Neural crest cell (in vitro differentiated cells): ENCODE measurements at places on chromosomes 3 and 15.

GRCh38 chr15:60399931-60400330 is 2.1 kb upstream of the ANXA2 start:
- peak overlapping the region; percentile 84 for H3K4me3 ChIP-seq
- no peaks in the 10 kb centered on the region for H3K36me3 ChIP-seq
- peaks cover 60% of the 10 kb centered on the region for H3K4me1 ChIP-seq
- H3K27me3 ChIP-seq: peaks cover 31% of the 10 kb centered on the region
- no peak overlapping the region for H3K27ac ChIP-seq
- DNase-seq: no peak

GRCh38 chr3:5343459-5343858 is 156.0 kb downstream of the EDEM1 start:
- H3K36me3 ChIP-seq: no peaks in the 10 kb centered on the region
- DNase-seq: no peak
- no peak overlapping the region for H3K27ac ChIP-seq
- no peaks in the 10 kb centered on the region for H3K4me1 ChIP-seq

DNA sequence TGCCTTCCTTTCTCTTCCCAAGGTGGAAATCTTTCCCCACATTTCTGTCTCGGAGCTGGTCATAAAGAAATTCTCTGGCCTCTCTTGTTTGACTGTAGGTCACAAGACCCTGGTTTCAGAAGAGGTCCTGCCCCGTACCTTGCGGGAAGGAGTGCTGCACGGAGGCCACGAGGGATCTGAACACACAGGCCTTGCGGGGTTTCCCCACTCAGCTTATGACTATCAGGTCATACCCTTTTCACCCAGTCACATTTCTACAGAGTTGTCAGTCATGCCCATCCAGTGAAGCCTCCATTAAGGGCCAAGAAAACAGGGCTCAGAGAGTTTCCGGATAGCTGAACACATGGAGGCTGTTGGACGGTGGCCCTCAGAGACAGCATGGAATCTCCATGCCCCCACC is 54.7 kb upstream of the ATP13A3 start:
- no peak overlapping the region for H3K4me3 ChIP-seq
- no peaks in the 10 kb centered on the region for H3K4me1 ChIP-seq
- DNase-seq: no peak
- no peak overlapping the region for H3K27ac ChIP-seq
- H3K36me3 ChIP-seq: no peaks in the 10 kb centered on the region
- H3K27me3 ChIP-seq: no peaks in the 10 kb centered on the region

DNA sequence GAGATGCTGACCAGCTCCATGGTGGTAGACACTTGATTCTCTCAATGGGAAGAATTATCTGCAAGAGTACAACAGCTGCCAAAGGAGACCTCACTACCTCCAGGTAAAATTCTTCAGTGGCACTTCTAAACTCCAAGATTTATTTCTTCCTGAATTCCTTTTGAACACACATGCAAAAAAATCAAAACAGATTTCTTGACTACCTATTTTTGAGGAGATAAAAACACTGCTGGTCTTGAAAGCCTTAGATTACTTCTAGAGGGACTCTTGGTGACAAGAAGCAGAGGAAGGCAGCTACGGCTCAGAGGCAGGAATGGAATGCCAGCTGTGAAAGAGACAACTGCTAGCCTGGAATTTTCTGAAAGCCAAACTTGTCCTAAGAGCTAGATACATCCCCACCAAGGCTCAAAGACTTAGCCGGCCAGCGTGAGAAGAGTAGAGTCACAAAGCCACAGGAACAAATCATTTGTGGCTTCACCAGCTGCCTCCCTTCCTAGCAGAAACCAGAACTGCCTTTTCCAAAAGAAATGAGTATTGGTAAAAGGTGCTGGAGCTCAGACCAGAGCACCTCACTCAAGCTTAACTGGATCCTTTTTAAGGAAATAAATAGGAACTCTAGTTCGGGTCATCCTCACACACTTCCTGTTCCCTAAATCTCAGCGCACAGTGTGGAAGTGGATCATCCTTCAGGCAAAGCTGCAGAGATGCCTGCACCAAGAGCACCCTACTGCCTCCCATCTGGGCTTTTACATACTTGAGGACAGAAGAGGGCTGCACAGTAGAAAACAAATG is 32.6 kb downstream of the CLK3 start:
- no peak for DNase-seq
- H3K27me3 ChIP-seq: no peaks in the 10 kb centered on the region
- peaks cover 18% of the 10 kb centered on the region for H3K4me1 ChIP-seq
- H3K36me3 ChIP-seq: peaks cover 8% of the 10 kb centered on the region
- no peak overlapping the region for H3K4me3 ChIP-seq

DNA sequence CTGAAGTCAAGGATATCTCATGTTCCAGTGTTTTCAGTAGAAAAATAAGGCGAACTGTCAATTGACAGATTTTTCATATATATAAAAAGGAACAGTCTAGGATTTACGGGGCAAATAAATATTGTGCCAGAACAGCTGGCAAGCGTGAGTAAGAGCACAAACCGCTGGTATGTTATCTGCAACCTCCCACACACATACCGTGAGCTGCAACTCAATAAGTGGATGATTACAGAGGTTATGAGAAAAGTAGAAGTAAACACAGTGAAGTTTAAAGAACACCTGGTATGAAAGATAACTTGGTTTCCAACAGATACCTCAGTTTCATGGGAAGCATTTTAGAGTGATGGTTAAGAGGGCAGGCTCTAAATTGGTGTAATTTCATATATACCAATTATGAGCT is 733.4 kb downstream of the TUSC7 start:
- no peaks in the 10 kb centered on the region for H3K36me3 ChIP-seq
- no peak overlapping the region for H3K4me3 ChIP-seq
- no peaks in the 10 kb centered on the region for H3K4me1 ChIP-seq
- no peak overlapping the region for H3K27ac ChIP-seq
- no peaks in the 10 kb centered on the region for H3K27me3 ChIP-seq

GRCh38 chr15:57418635-57419034 is 42.3 kb downstream of the CGNL1 start:
- no peak overlapping the region for H3K4me3 ChIP-seq
- no peaks in the 10 kb centered on the region for H3K36me3 ChIP-seq
- DNase-seq: no peak
- H3K27ac ChIP-seq: no peak overlapping the region
- H3K4me1 ChIP-seq: peaks cover 15% of the 10 kb centered on the region

GRCh38 chr15:94414916-94415315 is 183.6 kb downstream of the MCTP2 start:
- no peak overlapping the region for H3K4me3 ChIP-seq
- H3K36me3 ChIP-seq: no peaks in the 10 kb centered on the region
- peaks cover 35% of the 10 kb centered on the region for H3K4me1 ChIP-seq

- H3K36me3 ChIP-seq: peaks cover 17% of the 10 kb centered on the region
- no peak overlapping the region for H3K4me3 ChIP-seq
- H3K27me3 ChIP-seq: no peaks in the 10 kb centered on the region
- DNase-seq: no peak
These were observed 39.6 kb downstream of the TMOD3 start for GRCh38 chr15:51869060-51869421.

GRCh38 chr3:76171647-76172046 is 386.3 kb upstream of the ZNF717 start:
- no peak overlapping the region for H3K27ac ChIP-seq
- no peaks in the 10 kb centered on the region for H3K27me3 ChIP-seq
- no peaks in the 10 kb centered on the region for H3K4me1 ChIP-seq
- H3K4me3 ChIP-seq: no peak overlapping the region
- DNase-seq: no peak

DNA sequence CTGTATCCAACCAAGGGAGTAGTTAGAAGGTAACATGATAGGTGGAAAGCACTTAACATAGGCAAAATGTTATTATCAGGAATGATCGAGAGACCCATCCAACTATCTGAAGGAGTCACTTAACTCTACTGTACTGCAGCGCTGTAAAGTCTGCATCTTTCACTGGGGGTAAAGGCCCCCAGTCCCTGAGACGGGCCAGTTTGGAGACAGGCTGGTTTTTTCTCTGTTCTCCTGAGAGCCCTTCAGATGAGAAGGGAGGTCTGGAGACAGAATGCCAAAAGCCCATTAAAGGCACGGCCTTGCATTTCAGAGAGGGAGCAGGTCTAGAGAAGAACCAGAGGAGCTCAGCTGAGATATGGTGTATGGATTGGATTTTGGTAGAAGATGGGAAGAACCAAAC is 71.3 kb upstream of the CGNL1 start:
- no peak overlapping the region for H3K27ac ChIP-seq
- H3K27me3 ChIP-seq: no peaks in the 10 kb centered on the region
- peaks cover 14% of the 10 kb centered on the region for H3K4me1 ChIP-seq
- DNase-seq: no peak
- no peaks in the 10 kb centered on the region for H3K36me3 ChIP-seq
- peak overlapping the region; percentile 54 for H3K4me3 ChIP-seq

DNA sequence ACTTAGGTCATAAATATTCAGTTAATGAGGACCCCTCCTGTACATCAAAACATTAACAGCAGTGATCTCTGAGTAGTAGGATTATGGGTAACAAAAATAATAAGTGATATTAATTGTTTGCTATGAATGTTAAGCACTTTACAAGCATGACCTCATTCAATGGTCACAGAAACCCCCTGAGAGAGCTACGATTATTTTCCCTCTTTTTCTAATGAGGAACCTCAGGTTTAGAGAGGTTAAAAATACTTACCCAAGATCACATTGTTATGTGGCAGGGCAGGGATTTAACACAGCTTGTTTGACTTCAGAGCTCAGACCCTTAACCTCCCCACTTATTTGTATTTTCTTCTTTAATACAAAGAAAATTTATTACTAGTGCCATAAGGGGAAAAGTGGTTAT is 228.2 kb downstream of the TBL1XR1 start:
- H3K36me3 ChIP-seq: no peaks in the 10 kb centered on the region
- no peak overlapping the region for H3K27ac ChIP-seq
- H3K27me3 ChIP-seq: no peaks in the 10 kb centered on the region

- H3K27me3 ChIP-seq: peaks cover 2% of the 10 kb centered on the region
- H3K4me3 ChIP-seq: no peak overlapping the region
- no peak for DNase-seq
- H3K36me3 ChIP-seq: no peaks in the 10 kb centered on the region
- H3K4me1 ChIP-seq: no peaks in the 10 kb centered on the region
These were observed 18.0 kb upstream of the HTR3E start for GRCh38 chr3:184078851-184079250.

DNA sequence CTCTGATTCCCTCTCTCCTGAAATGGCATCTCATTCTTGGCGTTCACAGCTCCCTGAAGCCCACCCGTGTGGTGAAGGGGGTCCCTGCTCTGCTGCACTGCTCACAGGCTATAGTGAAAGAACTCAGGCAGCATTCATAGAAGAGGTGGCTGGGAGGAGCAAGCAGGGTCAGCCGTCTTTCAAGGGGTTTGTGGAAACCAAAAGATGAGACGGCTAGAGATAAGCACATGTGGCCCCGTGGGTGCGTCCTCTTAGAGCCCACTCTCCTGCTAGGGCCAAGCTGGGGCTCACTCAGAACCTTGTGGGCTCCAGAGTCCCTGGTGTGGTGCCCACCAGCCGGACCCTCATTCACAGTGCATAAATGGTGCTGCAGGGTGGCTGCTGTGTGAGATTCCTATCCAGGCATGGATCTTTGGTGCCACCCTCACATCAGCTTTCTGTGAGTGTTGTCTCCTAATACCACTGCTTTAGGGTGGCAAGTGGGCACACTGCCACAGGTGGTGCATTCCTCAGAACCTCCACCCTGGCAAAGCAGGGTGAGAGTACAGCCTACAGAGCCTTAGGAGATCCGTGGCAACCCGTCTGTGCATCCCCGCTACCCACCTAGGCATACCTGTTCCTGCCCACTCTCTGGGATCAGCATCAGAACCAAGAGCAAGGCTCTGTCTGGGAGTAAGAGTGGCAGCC is 11.2 kb upstream of the SEMA4B start:
- H3K27me3 ChIP-seq: no peaks in the 10 kb centered on the region
- H3K27ac ChIP-seq: no peak overlapping the region
- H3K36me3 ChIP-seq: no peaks in the 10 kb centered on the region
- peaks cover 18% of the 10 kb centered on the region for H3K4me1 ChIP-seq
- DNase-seq: no peak

DNA sequence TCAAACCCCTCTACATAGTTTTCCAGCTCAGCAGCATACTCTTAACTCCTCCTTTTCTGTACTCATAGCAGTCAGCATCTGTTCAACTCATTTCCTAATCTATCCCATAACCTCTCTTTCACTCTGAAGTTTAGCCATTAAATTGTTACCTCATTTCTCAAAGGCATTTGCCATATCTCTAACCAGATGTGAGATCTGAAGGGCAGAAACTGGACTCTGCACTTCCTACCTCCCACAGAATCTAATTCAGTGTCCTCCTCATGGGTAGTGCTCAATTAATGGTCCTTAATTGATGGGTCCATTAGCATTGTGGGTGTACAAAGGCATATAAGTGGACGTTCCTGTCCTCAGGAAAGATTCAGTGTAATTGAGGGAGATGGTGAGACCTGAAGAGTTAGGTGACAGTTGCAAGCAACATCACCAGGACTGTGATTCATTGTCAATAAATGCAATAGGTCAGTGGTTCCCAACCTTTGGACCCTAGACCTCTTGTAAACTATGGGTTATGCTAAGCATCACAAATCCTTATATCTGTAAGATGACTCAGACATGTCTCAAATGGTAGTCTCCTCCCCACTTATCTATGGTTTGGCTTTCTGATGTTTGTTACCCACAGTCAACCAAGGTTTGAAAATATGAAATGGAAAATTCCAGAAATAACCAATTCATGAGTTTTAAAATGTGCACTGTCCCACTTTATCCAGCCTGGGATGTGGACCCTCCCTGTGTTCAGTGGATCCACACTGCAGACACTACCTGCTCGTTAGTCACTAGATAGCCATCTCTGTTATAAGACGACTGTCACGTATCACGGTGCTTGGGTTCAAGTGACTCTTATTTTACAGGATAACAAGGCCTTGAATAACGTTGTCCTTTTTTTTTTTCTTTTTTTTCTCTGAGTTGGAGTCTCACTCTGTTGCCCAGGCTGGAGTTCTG is 25.0 kb upstream of the UACA start:
- H3K27me3 ChIP-seq: peaks cover 11% of the 10 kb centered on the region
- no peak overlapping the region for H3K27ac ChIP-seq
- H3K36me3 ChIP-seq: no peaks in the 10 kb centered on the region
- DNase-seq: no peak

DNA sequence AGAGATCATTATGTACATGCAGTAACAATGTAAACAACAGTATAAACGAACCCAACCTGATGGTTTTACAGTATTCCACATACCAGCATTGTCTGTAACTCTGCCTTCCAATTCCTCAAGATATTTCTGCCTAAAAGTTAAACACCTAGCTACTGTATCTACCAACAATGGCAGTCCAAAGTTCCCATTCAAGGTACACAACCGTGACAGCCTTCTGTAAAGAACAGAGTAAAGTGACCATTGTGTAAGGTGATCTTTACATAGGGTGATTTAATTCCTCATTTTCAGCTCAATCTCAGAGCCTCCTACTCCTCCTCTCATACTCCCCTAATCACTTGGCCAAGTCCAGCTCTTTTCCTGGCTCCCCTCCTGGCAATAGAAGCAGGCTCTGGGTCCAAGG is 10.4 kb downstream of the SECISBP2L start:
- no peak overlapping the region for H3K4me3 ChIP-seq
- no peak for DNase-seq
- H3K27ac ChIP-seq: no peak overlapping the region

DNA sequence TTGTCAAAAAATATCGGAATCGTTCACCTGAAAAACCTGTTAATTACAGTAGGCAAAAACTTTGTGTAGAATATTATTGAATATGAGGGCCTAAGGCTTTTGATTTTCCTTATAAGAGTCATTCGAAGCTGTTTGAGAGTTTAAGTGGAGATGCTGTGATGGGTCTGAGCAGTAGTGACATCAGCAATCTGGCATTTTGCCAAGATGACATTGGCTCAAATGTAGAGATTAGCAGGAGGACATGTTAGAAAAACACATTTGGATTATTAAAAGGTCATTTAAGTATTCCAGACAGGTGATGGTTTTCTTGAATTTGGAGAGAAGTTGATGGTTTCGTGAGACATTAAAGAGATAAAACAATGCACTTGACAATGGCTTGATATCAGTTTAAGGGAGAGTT is 12.9 kb downstream of the OR5AC2 start:
- no peak overlapping the region for H3K4me3 ChIP-seq
- H3K4me1 ChIP-seq: no peaks in the 10 kb centered on the region
- no peaks in the 10 kb centered on the region for H3K27me3 ChIP-seq
- no peak for DNase-seq
- no peak overlapping the region for H3K27ac ChIP-seq
